ENCODE measurements at places on chromosomes 16 and 17.

- no peak for DNase-seq
Measured at GRCh38 chr17:3015890-3016289, 47.5 kb downstream of the OR1D5 start.

DNA sequence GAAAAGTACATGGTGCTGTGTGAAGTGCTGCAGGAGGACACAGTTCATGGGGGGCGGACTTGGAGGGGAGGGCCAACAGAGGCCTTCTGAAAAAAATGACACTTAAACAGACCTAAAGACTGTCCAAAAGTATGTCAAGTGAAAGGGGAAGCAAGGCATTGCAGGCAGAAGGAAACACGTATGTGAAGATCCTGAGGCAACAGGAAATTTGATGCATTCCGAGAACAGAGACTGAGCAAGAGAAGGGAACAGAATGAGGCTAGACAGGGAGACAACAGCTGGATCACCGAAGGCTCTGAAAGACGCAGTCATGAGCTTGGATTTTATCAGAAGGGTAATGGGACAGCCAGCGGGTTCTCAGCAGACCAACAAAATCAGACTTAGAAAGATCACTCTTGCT, 1.1 kb downstream of the IFT20 start:
- DNase-seq: no peak

DNA sequence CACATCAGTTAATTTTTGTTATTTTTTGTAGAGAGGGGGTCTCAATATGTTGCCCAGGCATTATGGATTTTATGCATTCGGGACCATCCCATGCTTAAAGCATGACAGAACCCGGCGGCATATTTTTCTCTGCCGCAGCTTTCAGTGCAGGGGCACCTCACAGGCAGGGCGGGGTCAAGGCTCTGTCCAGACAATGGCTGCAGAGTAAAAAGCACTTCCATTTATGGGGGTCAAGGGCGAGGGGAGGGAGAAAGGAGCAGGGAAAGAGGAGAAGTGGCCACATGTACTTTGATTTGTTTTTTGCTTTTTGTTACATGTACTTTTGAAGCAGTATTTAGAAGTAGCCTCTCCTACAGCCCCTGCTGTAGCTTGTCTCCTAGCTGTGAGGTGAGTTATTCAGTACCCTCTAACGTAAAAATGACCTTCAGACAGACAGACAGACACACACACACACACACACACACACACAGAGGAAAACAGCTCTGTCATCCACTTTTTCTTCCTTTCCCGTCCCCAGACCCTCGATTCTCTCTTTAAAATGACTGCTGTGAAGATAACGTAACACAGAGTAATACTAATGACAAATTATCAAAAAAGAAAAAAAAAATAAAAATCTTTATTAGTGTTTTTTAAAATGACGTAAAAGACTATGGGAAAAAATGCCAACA, 856 bp upstream of the SCPEP1 start:
- no peak for DNase-seq

- DNase-seq: no peak
Measured at GRCh38 chr17:13365331-13365730, 236.4 kb downstream of the HS3ST3A1 start.

DNA sequence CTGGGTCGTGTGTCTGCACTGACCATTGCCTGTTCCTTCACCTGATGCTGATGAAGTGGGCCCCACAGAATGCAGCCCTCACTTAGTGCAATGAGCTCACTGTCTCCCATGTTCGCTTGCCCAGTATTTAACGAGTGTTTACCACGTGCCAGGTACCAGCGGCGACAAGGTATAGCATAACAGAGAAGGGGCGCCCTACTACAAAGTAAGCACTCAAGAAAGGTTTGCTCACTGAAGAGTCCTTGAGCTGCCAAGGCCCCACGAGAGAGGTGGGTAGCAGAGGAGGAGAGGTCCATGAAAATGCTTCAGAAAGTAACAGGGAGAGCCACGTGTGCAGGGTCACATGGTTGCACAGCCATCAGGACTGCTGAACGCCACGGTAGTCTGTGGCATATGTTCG, 230.0 kb downstream of the NTN1 start:
- no peak for DNase-seq

DNA sequence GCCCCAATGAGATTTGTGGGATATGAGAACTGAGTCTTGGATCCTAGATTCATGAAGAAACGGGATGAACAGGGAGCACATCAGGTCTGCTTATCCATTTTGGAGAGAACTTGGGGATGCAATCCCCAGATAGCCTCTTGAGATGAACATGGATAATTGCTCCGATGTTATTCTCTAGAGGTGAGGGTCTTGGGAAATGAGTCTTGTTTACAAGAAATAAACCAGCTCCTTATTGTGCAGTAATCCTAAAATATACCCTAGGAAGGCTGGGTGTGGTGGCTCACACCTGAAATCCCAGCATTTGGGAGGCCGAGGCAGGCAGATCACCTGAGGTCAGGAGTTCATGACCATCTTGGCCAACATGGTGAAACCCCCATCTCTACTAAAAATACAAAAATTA, at the start of gene OR1D2:
TSS of gene OR1D2 (minus strand) at position 101 of the 400 bp plus-strand sequence. CDS start 11,426 bp downstream, outside the sequence.
- DNase-seq: no peak

DNA sequence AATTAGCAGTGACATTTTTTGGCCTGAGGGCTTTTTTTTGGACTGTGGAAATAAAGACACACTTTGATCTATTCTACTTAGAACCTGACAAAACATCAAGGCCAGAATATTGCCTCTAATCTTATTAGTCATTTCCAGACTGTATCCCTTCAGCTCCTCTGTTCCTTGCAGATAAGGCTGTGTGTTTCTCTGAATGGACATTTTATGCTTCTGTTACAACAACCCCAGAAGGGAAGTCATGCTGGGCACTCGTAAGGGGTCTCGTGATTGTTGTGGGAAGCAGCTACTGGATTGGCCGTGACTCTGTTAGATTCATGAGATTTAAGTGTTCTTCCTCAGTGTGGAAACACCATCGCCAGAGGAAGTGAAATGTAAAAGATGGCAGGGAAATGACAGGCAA, 31.6 kb upstream of the HS3ST2 start:
- no peak for DNase-seq
